ENCODE measurements at places on chromosomes 11 and 22.

GRCh38 chr11:2593393-2593950, 106.3 kb downstream of the KCNQ1OT1 start:
- no peak for DNase-seq

GRCh38 chr22:36387959-36388726, at the start of gene MYH9:
Gene MYH9 (minus strand): TSS chr22:36387967. CDS start chr22:36349236, 38,731 bp downstream.
- peak; percentile 100 for DNase-seq

DNA sequence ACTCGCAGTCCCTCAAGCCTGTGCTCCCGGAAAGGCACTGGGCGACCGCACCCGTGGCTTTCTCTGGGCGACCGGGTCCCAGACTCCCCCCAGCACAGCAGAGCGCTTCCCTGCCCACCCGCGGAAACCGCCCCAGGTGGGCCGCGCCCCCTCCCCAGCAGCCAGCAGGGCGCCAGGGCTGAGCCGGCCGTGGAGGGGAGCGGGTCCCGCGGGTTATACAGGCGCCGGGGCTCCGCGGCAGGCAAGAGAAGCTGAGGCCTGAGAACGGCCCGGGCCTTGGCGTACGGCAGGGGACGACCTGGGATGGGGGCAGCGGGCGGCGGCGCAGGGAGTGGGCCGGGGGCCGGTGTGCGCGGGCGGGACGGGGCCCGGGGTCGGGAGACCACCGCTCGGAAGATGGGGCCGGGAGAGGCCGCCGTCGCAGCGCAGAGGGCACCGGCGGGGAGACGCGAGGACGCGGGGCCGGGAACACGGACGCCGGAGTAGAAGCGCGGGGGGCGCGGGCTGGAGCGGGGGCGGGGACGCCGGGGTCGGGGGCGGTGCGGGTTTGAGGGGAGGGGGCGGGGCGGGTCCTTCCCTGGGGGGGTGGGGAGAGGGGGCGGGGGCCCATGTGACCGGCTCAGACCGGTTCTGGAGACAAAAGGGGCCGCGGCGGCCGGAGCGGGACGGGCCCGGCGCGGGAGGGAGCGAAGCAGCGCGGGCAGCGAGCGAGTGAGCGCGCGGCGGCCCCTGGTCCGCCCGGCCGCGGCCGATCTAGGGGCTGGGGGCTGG, at the start of gene MDK:
Gene MDK, plus strand, starts transcription at position 622 of the 771 bp plus-strand sequence. CDS start 389 bp downstream, outside the sequence.
- peak; percentile 61 for DNase-seq

DNA sequence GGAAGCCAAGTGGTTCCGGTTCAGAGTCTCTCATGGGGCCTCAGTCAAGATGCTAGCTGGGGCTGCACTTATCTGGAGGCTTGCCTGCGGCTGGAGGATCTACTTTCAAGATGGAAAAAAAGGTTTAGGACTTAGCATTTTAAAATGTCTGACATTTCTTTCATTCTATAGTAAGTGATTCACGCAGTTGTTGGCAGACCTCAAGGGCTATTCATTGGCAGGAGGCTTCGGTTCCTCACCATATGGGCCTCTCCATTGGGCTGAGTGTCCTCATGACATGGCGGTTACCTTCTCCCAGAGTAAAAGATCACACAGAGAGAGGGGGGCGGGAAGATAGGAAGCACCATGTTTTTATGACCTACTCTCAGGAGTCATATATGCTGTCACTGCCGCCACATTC, 298.0 kb upstream of the PLET1 start:
- DNase-seq = peak; percentile 28

GRCh38 chr22:38479096-38479837, 11.4 kb downstream of the KDELR3 start:
- DNase-seq = peak; percentile 55

DNA sequence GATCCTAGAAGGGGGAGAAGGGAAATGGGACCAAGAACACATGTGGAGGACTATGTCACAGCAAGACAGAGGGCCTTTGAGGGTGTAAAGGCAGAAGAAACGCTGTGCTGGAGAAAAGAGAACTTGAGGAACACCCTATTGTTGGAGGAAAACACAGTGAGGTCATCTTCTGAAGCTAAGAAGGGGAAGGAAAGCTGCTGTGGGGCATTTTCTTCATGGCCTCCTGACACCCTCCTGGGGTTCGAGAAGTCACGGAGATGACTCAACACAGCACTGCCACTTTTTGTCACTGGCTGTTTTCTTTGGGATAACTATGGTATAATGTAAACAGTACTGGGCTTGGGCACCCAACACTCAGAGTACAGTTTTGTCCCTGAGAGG, 492.6 kb upstream of the CADM1 start:
- DNase-seq = no peak

DNA sequence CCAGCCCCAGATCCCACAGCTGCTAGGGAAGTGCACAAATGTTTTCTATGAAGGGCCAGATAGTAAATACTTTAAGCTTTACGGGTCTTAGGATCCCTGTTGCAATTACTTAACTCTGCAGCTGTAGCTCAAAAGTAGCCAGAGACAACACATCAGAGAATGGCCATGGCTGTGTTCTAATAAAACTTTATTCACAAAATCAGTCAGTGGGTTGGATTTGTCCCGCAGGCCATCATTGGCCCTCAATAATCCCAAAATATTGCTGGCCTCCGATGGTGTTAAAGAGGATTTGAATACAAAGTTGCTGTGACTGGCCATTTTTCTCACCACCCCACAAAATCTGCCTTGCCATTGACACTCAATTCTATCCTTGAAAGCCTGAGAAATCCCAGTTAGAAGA, 49.6 kb downstream of the ISX start:
- no peak for DNase-seq

GRCh38 chr11:84865257-84865656, 761.9 kb downstream of the DLG2 start:
- no peak for DNase-seq

- DNase-seq = peak; percentile 95
Observed at GRCh38 chr11:15707971-15708370, 593.2 kb downstream of the INSC start.

GRCh38 chr11:19718951-19719350, 6.3 kb downstream of the NAV2 start:
- no peak for DNase-seq

DNA sequence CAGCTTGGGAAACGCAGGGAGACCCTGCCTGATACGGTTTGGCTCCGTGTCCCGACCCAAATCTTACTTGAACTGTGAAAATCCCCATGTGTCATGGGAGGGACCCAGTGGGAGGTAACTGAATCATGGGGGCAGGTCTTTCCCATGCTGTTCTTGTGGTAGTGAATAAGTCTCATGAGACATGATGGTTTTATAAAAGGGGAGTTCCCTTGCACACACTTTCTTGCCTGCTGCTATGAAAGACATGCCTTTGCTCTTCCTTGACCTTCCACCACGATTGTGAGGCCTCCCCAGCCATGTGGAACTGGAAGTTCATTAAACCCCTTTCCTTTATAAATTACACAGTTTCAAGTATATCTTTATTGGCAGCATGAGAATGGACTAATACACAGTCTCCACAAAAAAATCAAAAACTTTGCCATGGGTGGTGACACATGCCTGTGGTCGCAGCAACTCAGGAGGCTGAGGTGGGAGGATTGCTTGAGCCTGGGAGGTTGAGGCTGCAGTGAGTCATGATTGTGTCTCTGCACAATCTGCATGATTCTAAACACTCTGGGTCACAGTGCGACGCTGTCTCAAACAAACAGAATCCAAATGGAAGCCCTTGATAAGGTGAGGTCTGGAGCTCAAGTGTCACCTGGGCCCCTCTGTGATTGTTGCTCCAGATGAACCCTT, 34.9 kb downstream of the SYN3 start:
- DNase-seq = no peak

DNA sequence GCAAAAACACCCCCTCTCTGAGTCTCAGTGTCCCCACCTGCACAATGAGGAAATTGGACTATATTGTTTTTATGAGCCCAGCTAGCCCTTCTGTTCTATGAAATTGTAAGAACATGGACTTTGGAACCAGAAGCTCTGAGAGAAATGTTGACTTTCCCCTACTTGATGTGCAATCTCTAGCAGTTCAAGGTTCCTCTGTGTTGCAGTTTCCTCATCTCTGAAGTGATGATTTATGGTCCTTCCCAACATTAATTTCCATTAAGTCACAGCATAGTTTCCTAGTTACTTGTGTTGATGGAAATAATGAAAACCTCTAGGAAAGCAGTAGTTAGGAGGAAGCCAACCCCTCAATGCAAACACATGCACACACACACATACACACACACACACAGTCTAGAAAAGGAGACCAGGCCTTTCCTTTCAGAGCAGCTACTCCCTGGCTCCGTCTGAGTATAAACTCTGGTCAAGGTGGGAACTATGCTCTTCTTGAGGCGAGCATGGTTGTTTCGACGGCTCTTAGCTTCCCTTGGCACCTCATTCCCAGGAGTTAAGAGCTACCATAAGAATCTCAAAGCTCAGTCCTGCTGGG, 518.4 kb downstream of the SOX6 start:
- no peak for DNase-seq

- no peak for DNase-seq
Observed at GRCh38 chr22:44755956-44756361, 3.6 kb downstream of the ARHGAP8 start.

DNA sequence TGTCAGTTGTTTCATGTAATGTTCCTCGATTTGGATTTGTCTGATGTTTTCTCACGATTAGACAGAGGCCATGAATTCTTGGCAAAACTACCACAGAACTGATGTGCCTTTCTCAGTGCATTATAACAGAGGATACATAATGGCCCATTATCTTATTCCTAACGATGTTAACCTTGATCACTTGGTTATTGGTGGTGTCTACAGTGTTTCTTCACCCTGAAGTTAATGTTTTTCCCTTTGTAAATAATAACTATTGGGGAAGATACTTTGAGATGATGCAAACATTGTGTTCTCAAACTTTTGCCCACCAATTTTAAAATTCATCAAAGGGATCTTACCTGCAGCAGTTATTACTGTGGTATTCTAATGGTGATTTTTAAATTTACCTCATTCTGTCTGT, 13.1 kb downstream of the RAB6A start:
- no peak for DNase-seq

DNA sequence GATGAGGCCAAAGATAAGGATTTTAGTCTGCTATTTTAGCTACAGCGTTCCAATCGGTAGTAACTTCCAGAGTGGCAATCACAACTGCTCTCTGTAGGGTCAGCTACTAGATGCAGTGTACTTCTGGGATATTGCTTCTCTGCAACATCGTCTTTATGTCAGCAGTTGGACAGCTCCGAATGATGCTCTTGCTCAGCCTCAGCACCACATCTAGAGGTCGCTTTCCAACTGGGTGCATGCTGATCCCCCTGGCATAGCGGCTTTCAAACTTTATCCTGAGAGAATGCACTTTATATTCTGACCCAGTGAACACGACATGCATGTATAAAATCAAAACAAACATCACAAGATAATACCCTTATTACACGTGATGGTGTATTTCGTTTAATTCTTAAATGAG, 219.6 kb downstream of the C11orf87 start:
- peak; percentile 34 for DNase-seq

- no peak for DNase-seq
Observed at GRCh38 chr11:100867606-100868005, 180.5 kb downstream of the ARHGAP42 start.

DNA sequence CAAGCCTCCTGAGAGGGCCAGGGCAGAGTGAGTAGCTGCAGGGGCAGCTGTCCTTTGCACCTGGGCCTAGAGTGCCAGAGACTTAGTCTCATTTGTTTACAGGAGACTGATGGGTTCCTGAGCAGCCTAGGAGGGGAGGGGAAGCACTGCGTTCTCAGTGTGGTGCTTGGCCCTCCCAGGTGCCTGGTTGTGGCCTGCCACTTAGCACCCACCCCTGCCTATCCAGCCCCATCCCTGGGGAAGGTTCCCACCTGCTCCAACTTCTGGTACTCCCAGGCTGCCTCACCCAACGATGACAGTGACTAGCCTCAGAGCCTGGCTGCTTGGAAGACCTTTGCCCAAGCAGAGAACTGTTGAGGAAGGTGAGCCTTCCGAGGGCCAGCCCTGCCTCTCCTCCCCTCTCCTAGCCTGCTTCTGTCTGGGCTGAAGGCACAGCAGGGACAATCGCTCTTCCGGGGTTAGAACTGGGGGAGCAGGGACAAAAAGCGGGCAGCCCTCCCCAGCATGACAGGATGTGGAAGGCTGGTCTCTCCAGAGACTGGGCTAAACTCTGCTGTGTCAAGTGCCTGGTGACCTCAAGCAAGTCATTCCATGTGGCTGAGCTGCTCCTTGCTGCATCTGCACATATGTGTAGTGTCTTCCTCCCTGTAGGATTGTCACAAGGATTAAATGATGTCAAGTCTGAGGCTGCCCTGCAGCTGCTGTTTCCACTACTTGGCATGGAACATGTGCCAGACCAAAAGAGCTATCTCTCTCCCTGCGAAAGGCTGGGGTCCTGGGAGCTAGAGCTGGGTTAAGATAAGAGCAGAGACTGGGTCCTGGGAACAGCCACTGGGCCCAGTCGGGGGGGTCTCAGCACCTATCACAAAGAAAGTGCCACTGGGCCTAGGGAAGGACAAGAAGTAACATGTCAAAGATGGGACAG, 9.9 kb downstream of the KCNQ1OT1 start:
- DNase-seq = no peak

DNA sequence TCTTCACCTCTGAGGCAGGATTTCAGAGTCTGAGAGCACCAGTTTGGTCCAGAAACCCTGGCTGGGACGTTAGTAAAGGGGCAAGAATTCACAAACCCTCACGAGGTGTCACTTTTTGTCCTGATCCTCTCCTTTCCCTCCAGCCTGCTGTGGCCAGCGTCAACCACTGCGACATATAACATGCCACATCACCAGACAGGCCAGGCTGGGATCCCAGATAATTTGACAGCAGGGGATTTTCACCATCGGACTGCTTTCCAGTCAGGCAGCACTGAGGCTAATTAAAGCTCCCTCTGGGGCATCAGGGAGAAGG, 36.8 kb upstream of the RBFOX2 start:
- no peak for DNase-seq

- DNase-seq = no peak
Observed at GRCh38 chr11:44430140-44430539, 120.2 kb upstream of the ALX4 start.

GRCh38 chr11:38510041-38510440, 1912.0 kb upstream of the RAG2 start:
- no peak for DNase-seq

DNA sequence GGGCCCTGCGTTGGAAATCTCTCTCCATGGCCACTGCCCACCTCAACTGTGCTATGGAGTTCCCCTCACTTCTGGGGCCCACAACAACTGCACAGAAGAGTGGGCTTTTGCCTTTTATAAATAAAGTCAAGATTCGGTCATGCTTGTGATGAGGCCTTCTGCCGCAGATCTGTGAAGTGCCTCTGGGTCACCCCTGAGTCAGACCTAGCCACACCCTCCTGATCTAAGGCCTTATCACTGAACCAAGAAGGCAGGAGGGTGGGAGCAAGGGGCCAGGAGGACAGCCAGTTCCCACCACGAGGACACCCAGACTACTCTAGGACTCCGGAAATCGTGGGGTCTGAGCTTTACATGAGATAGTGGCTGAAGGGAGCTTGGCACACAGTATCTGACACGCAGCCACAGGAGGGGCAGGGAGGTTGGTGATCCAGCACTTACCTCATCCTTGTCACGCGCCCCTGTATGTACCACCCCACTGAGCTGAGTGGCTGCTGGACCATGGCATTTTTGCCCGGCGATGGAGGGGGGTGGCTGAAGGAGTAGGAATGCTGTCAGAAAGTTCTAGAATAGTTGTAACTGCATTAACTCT, 115.7 kb downstream of the ABTB2 start:
- no peak for DNase-seq

All from adipocyte (in vitro differentiated cells).